ENCODE measurements at places on chromosomes 3 and 15.

DNA sequence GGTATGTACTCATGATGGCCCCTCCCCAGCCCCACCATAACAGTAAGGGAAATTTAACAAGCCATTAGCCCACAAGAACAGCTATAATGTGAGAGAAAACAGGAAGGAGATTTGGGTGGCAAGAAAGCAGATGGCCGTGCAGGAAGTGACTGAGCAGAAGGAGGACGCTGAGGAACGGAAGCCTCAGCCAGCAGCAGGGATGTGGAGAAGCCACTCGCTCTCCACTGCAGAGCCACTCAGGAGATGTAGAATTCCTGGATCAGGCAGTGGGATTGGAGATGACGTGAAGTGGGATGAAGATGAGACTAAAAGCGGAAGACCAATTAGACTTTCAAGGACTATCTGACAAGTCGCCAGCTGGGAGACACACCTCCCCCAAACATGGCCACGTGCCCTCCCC lies 31.2 kb downstream of the PRR23E start:
- DNase-seq: no peak

DNA sequence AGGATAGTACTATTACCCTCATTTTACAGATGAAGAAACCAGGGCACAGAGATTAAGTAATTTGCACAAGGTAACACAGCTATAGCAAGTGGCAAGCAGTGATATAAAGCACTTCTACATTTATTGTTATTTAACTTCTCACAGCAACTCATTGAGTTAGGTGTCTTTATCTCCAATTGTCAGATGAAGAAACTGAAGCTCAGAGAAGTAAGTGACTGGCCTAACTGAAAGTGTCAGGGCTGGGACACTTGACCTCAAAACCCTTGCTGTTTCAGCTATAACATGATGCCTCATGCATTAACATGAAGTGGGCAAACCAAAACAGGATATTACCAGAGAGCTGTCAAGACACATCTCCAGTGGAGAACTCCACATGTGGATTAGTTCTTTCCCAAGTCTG lies 65.8 kb upstream of the LEKR1 start:
- no peak for DNase-seq

DNA sequence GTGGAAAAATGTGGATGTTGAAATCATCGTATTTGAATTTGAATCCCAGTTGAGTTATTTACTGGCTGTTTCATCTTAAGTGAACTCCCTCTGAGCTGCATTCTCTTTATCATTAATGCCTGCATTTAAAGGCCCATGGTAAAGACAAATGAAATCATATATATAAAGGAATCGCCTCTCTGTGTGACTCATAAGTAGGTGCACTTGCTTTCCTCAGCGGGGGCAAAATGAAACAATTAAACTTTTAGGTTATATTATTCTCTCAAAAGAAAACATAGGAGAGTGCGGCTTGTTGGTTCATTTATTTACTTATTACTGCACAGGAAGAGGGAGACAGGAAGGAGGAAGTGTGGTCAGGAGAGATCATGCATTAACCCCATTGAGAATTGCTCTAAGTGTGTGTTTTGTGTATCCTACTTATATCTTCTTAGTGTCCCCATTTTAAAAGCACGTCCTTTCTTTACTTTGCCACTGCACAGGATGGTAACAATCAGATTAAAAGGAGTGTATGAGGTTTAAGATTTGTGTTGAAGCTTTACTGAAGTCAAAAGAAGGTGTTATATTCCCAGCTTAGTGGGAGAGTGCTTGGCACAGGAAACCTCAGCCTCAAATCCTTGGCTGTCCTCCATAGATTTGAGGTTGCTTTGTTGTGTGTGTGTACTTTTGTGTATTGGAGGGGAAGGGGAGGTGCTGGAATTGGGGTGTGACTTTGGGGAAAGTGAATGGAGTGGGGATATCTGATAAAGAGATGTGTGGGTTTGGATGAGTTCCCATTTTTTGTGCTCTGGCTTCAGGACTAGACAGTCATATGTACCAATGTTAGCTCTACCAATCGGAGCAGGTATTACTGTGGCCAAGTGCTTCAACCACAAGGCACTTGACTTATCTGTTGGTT lies 595.8 kb upstream of the NR2F2 start:
- no peak for DNase-seq

DNA sequence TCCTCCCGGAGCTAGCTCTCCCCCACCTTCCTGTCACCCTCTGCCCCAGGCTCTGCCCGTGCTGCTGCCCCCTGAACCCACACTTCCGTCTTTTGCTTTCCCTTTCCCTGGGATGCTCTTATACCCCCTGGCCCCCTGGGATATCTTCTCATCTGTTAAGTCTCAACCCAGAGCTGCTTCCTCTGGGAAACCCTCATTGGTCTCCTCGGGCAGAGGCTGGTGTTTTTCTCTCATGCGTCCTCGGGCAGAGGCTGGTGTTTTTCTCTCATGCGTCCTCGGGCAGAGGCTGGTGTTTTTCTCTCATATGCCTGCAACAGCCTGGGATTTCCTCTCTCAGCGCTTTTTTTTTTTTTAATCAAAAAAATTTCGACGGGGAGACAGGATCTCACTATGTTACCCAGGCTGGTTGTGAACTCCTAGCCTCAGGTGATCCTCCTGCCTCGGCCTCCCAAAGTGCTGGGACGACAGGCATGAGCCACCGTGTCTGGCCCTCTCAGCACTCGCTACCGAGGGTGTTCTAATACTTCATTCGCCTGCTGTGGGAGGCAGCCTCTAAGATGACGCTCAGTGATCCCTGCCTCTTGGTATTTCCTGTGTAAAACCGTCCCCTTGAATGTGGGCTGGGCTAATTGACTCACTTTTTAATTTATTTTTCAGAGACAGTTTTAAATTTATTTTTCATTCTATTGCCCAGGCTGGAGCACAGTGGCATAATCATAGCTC lies 62.7 kb upstream of the TFRC start:
- no peak for DNase-seq

GRCh38 chr3:192992361-192992760 lies 74.7 kb upstream of the MB21D2 start:
- DNase-seq: no peak

- DNase-seq: no peak
Measured at GRCh38 chr3:175601521-175601920, 742.4 kb downstream of the NAALADL2 start.

DNA sequence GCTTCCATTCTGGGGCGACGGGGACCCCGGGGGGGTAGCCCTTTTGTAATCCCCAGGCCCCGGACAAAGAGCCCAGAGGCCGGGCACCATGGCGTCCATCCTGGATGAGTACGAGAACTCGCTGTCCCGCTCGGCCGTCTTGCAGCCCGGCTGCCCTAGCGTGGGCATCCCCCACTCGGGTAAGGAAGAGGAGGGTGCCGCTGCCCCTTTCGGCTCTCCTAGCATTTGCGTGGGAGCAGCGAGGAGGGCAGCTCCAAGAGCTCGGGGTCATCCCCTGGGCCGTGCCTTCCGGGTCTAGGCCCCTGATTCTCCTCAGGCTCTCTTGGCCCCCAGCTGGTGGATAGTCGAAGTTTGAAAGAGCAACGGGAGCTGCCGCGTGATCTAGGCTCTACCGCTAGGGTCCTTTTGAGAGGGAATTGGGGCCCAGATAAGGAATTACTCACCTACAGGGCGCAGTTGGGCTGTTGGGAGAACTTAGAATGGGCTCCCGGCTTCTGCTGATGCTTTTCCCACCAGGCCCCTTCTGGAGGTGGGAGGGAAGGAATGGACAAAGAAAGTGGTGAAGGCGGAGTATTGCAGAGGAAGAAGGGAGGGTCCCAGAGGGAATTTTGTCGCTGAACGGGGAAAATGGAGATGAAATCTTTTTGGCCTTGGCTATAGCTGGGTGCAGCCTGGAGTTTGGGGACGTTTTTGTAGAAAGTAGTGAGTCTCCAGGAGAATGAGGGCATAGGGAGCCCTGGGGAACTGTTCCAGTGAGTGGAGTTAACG lies 615 bp downstream of the VPS18 start:
- peak; percentile 44 for DNase-seq

DNA sequence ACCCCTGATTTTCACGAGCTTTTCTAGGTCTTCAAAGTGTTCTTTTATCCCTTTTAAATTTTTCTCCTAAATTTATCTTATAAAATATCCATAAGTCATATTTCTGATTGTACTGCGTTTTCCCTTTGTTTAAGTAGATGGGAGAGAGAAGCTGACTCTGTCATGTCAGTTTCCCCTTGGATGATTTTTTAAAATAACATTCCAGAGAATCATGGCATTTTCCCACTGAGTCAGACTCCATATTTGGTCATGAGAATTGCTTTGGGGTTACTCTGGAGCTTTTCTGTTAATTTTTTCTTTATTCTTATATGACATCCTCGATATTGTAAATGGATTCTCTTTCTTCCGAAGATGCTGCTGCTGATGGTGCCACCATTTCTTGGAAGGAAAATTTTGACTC lies 28.6 kb upstream of the UMPS start:
- DNase-seq: no peak

- peak; percentile 84 for DNase-seq
Measured at GRCh38 chr3:126083913-126084767, at the start of gene SLC41A3. SLC41A3 (minus strand) TSS chr3:126084124; CDS start chr3:126068219, 15,905 bp downstream.

- no peak for DNase-seq
Measured at GRCh38 chr3:187958432-187959003, 195.4 kb upstream of the LPP start.

DNA sequence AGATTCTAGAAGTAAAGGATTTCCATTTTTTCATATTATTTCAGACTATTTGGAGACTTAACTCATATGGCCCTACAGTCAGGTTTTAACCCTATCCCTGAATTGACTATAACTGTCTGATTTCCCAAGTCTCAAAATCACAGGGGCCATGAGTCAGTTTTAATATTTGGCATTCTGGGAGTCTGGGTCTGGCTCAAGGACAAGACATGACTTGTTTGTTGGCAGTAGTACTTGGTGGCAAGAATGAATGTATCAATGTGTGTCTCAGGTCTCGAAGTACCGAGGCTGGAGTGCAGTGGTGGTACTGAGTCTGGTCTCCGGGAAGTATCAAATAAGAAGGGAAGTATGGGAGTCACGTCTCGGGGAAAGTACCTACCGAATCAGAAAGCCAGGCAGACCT lies 10.8 kb downstream of the UMPS start:
- no peak for DNase-seq

DNA sequence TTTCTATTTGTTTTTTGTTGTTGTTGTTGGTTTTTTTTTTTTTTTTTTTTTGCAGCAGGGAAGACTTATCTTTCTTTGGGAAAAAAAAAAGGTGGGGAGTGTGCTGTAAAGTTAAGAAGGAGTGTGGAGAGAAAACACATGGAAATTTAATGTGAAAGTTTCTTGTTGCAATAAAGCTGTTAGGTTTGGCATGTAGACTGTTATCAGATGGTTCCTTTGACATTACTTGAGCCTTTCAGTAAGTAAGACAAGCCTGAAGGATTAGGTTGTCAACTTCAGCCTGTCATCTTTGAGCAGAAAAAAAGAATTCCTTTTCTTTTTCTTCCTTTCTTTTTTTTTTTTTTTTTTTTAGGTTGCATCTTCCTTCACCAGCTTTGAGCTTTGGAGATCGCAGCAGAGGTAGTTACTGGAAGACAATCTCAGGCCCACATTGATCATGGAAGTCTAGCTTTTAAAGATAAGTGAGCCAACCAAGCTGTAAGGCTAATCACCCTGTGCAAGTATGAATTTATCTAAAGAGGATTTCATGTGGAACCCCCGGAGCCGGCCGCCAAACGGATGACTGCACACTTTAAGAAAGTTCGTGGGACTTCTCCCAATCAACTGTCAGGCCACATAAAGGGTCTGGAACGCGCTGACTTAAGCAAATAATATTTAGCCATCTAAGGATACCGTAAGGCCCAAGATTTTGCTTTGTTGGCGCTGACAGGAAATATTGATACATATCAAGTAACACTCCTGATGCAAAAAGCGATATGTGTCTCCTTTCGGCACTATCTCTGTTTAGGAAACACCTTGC lies 1040.1 kb upstream of the NR2F2 start:
- no peak for DNase-seq

DNA sequence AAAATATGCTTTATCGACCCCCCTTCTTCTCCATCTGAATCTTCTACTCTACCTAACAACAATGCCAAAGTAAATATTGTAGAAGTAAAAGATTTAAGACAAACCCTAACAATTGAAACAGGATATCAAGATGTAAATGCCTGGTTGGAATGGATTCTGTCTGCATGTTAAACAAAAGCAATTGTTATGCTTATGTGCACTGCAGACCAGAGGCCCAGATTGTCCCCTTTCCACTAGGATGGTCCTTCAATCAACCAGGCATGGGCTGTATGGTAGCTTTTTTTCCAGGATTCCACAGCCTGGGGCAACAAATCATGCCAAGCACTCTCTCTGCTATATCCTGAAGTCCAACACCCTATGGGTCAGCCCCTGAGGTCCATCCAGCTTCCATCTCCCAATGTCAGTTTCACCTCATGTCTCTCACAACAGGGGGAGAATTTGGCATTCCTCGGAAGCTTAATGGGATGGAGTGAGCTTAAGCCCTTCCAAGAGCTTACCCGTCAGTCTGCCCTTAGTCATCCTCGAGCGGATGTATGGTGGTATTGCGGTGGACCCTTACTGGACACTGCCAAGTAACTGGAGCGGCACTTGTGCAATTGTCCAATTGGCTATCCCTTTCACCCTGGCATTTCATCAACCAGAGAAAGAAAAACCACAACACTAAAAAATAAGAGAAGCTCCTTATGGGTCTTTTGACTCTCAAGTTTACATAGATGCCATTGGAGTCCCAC lies 36.2 kb downstream of the ZNF589 start:
- DNase-seq: no peak

- peak; percentile 59 for DNase-seq
Measured at GRCh38 chr3:32510075-32510724, 7.5 kb upstream of the CMTM6 start.

GRCh38 chr3:37474901-37475331 lies 300.5 kb upstream of the LRRFIP2 start:
- DNase-seq: no peak

- no peak for DNase-seq
Measured at GRCh38 chr15:42491539-42492225, 741 bp upstream of the ZNF106 start.

DNA sequence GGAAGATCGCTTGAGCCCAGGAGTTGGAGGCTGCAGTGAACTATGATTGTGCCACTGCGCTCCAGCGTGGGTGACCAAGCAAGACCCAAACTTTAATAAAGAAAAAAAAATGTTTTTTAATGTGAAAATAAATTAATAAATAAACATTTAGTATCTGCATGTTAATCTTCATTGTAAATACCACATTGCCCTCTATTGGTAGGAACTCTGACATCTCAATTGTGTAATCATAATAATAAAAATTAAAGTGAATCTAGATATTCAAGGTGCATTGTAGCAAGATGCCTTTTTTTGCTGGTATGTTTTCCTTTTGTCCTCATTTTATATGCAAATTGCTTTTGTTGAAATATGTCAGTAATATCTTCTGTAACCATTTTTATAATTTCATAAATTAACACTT lies 95.0 kb upstream of the LIMD1 start:
- DNase-seq: peak; percentile 13

DNA sequence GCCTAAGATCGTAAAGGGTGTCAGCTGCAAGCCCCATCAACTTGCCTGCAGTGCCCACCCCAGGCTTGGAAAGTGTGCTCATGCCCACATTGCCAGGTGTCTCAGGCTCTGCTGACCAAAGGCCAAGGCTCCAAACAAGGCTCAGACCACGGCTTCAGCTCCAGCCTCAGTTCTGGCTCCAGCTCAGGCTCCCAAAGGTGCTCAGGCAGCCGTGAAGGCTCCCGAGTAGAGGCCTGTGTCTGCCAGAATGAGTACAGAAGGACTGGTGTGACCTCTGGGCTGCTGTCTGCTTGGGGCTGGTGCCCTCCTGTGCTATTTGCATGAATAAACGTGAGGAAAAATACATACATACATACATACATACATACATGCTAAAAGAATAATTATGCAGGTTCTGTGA lies 27.9 kb upstream of the UACA start:
- DNase-seq: no peak

GRCh38 chr3:82186017-82186416 lies 424.6 kb upstream of the GBE1 start:
- DNase-seq: no peak
